ENCODE measurements at places on chromosomes 4 and X. TPM values are rescaled to one million over a fixed set of nuclear protein-coding genes. Genes with fewer than 3 reads are reported as not detected.

GRCh38 chrX:71632923-71633657, 14.8 kb upstream of the CXCR3 start:
- peaks cover 34% of the 10 kb centered on the region for H3K4me1 ChIP-seq
- H3K27me3 ChIP-seq: no peaks in the 10 kb centered on the region
- H3K4me3 ChIP-seq: no peak overlapping the region
- H3K27ac ChIP-seq: 0 out of 2 replicates have a peak overlapping the region, but pooled peaks have one; percentile 33

- no peak overlapping the region for H3K27ac ChIP-seq
- H3K4me3 ChIP-seq: no peak overlapping the region
- DNase-seq: no peak
These were observed 73.8 kb downstream of the CHIC2 start for GRCh38 chr4:53990641-53991040.

- H3K27ac ChIP-seq: no peak overlapping the region
- H3K36me3 ChIP-seq: no peaks in the 10 kb centered on the region
- H3K27me3 ChIP-seq: no peaks in the 10 kb centered on the region
- DNase-seq: no peak
These were observed 262.0 kb downstream of the COL25A1 start for GRCh38 chr4:109040441-109040840.

The CENPVL1 gene
- total RNA-seq: not detected

DNA sequence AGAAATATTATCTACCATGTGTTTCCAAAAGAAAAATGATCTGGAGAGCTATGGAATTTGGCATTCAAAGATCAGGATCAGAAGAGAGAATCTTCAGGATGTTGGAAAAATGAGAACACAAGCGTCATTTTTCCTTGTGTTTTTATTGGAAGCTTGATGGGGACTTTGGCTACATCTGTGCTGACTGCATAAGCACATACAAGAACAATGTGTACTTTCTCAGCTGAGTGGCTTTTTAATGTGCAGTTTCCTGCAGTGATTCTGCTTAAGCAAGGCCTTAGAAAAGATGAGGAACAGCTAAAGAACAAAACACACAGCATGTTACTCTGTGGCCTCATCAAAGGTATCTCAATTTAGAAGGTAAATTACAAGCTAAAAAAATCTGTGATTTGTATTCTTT, 1039.9 kb downstream of the GLUD2 start:
- no peaks in the 10 kb centered on the region for H3K4me1 ChIP-seq
- H3K27me3 ChIP-seq: no peaks in the 10 kb centered on the region
- H3K36me3 ChIP-seq: no peaks in the 10 kb centered on the region
- DNase-seq: no peak
- H3K27ac ChIP-seq: no peak overlapping the region
- no peak overlapping the region for H3K4me3 ChIP-seq

GRCh38 chr4:30245140-30245539, 475.0 kb upstream of the PCDH7 start:
- no peak overlapping the region for H3K4me3 ChIP-seq
- H3K27me3 ChIP-seq: no peaks in the 10 kb centered on the region
- H3K27ac ChIP-seq: no peak overlapping the region
